ENCODE measurements at places on chromosomes 2 and 18.

GRCh38 chr18:65938592-65939372, 188.0 kb downstream of the CDH7 start:
- no peak for DNase-seq

GRCh38 chr18:72871091-72871490, 3.3 kb upstream of the NETO1 start:
- no peak for DNase-seq

DNA sequence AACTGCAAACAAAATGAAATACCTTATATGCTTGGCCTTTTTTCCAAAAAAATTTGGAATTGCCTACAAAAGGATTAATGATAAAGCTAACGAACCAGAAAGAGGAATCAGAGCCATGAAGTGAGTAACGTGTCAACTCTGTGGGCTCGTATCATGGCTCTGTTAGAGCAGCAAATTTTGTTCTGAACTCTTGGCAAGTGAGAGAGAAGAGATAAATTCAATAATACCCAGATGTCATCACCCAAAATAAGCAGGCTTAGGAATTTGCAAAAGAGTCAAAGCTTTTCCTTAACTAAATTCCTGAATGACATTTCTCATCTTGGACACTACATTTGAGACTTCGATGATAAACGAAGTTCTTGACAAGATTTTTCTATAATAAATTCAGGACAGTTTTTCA, 4.4 kb downstream of the TXNDC2 start:
- DNase-seq, result no peak

- no peak for DNase-seq
Observed at GRCh38 chr2:143356336-143356735, 227.1 kb downstream of the ARHGAP15 start.

DNA sequence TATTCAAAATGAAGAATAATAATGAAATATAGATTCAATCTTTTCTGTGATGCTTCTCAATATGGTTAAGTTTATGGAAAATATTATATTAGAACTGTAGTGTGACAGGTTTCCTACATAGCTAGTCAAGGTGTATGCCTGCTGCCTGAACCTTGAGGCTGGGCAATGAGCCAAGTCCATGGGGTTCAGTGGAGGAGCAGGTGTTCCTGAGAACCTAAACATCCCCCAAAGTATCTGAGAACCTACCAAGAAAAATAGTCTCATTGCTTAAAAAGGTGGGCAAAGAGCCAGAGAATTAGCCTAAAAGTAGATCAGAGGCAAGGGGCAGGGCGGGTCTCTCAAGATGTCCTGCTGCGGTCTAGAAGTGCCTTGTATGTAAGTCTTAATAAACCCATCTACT, 185.9 kb upstream of the SPHKAP start:
- DNase-seq, result no peak

- no peak for DNase-seq
Observed at GRCh38 chr2:233492078-233492477, 74.5 kb downstream of the USP40 start.

DNA sequence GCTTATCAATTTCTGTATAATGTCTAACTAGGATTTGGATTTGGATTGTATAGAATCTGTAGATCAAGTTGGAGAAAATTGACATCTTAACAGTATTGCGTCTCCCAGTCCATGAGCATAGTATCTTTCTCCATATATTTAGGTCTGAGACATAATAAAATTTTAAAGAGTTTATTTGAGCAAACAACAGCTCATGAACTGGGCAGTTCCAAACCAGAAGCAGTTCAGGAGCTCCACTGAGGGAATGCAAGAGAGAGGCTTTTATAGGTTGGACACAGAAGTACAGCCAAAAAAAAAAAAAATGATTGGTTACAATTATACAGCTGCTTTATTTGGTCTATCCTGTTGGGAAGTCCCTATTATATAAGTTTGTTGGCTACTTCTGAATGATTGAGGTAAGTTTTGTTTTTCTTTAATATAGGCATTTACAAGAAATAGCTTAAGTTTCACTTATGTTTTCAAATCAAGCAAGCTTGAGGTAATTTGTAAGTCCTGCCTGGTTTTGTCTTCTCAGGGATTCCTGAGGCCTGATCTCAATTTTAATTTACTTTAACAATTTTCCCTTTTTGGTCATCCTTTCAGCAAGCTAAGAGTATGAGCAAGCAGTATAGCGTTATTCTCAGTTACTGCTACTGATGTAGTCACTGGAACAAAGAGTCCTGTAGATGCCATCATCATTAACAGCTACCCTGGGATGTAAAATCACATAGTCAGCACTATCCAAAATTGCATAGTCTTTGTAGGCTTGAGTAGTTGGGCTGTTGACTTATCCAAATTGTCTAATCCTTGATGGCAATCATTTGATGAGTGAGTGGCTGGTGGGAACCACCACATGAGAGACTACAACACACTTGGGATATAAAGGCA, 27.5 kb upstream of the RUFY4 start:
- no peak for DNase-seq

GRCh38 chr2:216754812-216755211, 59.5 kb upstream of the IGFBP5 start:
- DNase-seq, result no peak

- no peak for DNase-seq
Observed at GRCh38 chr2:68108120-68108519, 45.3 kb upstream of the C1D start.

DNA sequence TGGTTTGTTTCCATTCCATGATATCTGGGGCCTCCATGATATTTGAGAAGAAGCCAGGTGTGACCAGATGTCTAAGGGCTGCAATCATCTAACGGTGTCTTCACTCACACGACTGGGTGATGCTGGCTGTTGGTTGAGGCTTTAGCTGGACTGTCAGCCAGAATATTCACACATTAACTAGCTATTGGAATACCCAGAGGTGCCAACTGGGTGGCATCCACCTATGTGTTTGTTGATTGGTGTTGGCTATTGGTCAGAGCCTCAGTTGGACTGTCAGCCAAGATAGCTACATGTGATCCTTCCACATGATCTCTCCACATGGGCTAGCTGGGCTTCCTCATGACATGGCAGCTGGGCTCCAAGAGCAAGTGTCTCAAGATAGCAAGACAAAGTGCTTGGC, 117.4 kb downstream of the CDCA7 start:
- no peak for DNase-seq

- DNase-seq, result no peak
Observed at GRCh38 chr2:8506746-8507145, 175.1 kb upstream of the ID2 start.

GRCh38 chr18:25568986-25569385, 217.0 kb upstream of the ZNF521 start:
- DNase-seq, result no peak

DNA sequence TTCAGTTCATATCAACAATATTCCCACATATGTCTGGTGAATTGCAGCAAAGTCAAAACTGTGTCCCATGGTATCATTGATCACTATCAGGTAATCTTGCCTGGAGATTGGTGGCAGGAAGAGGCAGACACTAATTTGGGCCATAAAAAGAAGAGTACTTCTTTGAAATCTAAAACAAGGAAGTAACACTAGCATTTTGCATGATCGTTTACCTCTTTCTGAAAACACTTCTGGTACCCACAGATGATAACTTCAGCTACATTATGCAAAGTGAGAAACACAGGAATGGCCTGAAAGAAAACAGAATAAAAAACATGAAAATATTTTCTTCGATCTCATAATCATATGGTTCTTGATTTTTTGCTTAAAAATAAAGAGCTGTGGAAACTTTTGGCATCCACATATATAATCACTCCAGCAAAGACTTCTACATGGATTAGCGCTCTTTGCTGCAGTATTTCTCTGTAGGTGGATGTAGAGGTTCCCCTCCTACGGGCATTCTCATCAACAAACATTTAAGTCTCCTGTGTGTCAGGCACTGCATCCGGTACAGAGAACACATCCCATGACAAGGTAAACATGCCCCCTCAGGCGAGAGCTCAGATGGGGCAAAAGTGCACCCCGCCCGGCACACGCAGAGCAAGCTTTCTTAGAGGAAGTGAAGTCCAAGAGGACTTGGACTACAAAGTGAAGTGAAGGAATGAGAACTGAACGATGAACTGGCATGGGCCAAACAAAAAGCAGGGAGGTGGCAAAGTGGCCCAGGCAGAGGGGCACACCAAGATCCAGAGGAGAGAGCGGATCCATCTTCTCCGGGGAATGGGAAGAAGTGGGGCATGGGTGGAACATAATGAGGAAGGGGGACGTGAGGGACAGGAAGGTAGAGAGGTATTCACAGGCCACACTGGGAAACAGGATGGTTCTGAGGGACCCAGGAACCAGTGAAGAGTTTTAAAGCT, 68.0 kb upstream of the RIOK3 start:
- no peak for DNase-seq

- no peak for DNase-seq
Observed at GRCh38 chr2:165060411-165060810, 105.1 kb upstream of the SLC38A11 start.

- DNase-seq, result peak; percentile 69
Observed at GRCh38 chr2:44100351-44100750, 68.3 kb upstream of the PPM1B start.

DNA sequence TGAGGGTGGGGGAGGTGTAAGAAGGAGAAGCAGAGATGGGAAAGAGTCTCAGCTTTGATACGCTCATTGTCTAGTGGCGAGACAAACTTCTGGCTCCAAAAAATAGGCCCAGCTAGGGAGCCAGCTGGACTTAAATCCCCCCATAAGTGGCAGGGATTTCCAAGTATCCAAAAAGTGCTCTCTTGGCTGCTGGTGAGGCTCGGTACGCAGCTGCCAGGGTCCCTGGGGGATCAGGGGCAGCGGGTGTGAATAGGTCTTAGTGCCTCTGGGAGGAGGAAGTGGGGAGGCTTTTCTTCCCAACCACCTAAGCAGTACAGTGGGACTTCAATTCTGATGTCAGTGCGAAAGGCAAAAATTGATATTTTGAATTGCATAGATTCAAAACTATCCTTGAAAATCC, 73.5 kb downstream of the ALK start:
- no peak for DNase-seq

- peak; percentile 53 for DNase-seq
Observed at GRCh38 chr2:226478109-226478809, 321.4 kb downstream of the IRS1 start.

GRCh38 chr18:39455285-39455684, 1889.7 kb upstream of the CELF4 start:
- peak; percentile 13 for DNase-seq

GRCh38 chr2:151103551-151103950, 158.1 kb downstream of the RBM43 start:
- DNase-seq, result no peak

DNA sequence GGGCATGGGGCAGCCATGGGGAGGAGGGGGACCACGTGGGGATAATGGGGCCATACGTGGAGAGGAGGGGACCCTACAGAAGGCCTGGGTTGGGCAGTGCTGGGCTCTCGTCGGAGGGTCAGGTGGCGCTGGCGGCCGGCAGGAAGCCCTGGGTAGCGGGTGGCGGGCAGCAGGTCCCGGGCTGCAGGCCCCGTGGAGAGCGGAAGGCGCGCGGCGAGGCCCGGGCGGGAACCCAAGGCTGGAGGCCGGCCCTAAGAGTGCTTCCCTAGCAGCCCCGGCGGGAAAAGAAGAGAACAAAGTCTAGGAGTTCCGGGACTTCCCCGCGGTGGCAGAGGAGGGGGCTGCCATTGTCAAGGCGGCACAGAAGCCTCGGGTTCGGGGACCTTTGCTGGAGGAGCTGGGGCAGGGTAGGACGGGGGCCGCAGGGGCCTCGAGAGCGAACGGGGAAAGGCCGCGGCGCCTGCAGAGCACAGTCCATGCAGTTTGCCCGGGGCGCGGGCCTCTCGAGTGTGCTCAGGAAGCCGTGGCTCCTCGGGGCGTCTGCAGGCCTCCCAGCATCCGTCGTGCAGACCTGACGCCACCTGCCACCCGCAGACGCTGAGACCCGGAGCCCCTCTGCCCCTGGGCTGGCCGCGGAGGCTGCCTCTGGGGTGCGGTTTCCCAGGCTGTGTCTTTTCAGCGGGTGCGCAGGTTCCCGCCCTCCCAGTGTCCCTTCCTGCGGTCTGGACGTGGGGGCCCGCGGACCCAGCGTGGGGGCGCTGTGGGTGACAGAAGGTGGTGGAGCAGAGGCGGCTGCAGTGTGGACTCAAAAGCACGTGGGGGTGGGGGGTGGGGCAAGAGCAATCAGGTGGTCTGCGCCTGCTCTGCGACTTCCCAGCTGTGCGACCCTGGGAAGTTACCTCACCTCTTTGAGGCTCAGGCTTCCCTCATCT, 19.4 kb upstream of the NCL start:
- peak; percentile 41 for DNase-seq

DNA sequence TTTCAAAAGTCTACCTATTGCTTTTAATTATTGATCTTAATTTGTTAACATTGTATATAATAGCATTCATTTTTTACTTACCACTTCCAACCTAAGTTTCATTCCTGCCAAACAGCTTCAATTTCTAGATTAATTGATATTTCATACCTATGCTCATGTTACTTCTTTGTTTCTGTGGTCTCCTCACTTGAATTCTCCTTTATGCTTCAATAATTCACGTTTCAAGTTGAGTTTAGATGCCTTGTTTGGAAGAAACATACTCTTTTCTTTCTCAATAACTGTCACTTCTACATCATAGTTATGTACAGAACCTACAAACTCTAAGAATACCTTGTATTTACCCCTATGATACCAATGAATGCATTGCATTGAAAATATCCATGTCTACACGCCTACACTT, 862.2 kb upstream of the LRATD1 start:
- DNase-seq, result no peak

DNA sequence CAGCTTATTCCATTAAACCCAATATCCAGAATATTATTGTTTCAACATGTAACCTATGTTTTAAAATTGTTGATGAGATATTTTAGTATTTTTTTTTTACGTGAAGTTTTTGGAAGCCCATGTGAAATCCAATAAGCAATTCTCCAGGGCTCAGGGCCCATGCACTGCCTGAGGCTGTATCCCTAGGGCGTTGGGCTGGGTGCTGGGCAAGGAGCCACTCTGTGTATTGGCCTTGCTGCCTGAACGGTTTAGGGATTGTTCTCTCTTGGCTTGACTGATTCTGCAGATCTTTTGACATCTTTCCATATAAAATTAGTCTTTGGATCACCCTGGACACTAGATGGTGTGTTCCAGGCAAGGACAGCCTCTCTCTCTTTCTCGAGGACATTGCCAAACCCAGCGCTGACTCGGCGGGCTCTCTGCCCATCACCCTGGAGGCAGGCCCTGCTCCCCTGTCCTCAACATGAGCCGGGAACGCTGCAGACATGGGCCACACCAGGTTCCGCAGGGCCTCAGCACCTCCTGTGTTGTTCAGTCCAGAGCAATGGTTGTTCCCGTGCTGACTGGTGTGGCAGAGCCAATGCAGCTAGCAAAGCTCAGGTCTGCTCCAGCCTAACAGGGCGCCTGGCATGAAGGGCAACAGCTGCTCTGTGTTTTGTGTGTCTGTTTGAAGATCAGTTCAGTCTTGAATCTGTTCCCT, 163.0 kb downstream of the SEPTIN10 start:
- peak; percentile 11 for DNase-seq

- DNase-seq, result no peak
Observed at GRCh38 chr2:38702413-38702812, 36.5 kb downstream of the GALM start.

GRCh38 chr2:128513116-128513960, 194.7 kb upstream of the HS6ST1 start:
- DNase-seq, result no peak

- DNase-seq, result no peak
Observed at GRCh38 chr18:69981948-69982347, 34.3 kb upstream of the CD226 start.

Data from uterus (tissue), 4 donors.